Hematopoietic multipotent progenitor cell (in vitro differentiated cells): ENCODE measurements at places on chromosomes 7 and 10.

GRCh38 chr10:101601541-101601940 lies 13.4 kb downstream of the DPCD start:
- no peak for DNase-seq

GRCh38 chr7:115631782-115632181 lies 398.8 kb downstream of the TFEC start:
- no peak for DNase-seq

GRCh38 chr7:66687186-66687585 lies 53.3 kb upstream of the RABGEF1 start:
- no peak for DNase-seq

DNA sequence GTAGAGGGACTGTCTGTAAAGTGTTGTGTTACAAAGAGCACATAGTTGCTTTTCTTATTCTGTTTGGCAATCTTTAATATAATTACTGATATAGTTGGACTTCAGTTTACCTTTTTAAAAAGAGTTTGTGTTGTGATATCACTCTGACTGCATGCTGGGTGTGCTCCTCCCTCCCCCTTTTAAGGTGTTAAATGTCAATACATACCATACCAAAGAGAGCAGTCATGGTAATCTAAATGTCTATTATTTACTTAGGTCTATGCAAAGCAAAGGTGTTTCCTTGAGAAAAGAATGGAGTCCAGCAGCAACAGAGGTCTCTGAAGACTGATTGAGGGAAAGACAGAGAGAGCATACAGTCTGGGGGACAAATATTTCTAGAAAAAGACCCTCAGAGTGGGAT lies 275.1 kb upstream of the NRP1 start:
- no peak for DNase-seq

- no peak for DNase-seq
These were observed 24.3 kb downstream of the GARS1 start for GRCh38 chr7:30618961-30619360.

DNA sequence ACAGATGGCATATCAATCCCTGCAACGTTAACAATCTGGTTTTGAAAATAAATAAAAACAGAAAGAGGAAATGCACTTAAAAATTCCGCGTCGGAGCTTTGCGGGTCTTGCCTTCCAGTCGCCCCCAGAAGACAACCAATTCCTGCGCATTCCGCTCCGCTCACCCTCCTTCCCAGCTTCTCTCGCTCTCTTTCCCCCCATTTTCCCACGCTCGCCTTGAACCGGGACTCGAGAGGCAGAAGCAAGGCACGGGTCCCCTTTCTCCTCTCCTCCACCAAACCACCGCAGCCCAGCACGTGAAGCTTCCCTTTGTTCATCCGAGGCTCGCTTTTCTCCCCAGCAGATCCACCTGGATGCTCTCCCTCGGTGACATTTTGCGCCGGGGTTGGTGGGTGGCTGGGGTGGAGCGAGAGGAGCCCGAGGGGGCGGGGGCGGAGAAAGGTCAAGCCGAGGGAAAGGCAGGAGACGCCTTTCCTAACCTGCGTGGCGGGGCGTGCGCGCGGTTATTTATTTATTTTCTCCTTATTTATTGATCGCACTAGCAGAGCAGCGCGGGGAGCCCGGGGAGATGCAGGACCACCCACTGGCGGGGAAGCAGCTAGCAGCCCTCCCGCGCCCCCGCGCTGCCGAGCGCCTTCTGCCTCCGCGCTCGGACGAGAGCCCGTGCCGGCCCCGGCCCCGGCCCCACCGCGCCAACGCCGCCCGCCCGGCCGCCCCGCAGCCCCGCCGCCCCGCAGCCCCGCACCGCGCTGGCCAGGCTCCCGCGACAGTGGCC lies at the start of gene KCND2:
KCND2 (plus strand) TSS at position 475 of the 775 bp plus-strand sequence.
- DNase-seq, result no peak

- DNase-seq, result no peak
These were observed 43.3 kb upstream of the FMC1 start for GRCh38 chr7:139297795-139298194.

DNA sequence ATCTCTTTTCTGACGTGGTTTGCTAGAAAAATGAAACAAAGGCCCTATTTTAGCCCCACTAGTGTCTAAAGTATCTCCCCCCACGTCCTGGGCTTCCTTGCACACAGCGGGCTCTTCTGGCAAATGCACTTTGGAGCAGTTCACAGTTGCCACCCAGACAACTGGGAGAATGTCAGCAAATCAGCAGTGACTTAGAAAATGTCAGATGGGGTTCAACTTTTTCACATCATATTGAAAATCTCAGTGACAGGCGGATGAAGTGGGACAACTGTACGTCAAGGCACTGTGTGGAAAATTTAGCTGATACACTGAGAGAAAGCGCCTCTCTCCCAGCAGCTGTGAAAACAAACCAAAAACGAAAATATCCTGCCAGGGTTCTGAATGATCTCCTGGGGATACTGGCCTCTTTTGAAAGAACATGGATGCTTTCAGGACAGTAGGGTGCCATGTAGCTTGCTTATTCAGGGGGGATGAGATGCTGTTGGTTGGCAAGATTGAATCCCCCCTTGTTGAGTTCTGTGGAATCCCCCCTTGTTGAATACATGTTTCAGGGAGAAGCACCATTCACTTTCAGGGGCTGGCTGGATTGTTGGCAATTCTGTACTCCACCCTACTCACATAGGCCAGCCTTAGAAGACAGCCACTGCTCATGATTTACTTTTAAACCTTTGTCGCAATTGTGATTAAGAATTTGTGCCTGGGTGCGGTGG lies 372.8 kb upstream of the CELF2 start:
- no peak for DNase-seq

- no peak for DNase-seq
These were observed 46.7 kb upstream of the ANTXRL start for GRCh38 chr10:46239993-46240683.

DNA sequence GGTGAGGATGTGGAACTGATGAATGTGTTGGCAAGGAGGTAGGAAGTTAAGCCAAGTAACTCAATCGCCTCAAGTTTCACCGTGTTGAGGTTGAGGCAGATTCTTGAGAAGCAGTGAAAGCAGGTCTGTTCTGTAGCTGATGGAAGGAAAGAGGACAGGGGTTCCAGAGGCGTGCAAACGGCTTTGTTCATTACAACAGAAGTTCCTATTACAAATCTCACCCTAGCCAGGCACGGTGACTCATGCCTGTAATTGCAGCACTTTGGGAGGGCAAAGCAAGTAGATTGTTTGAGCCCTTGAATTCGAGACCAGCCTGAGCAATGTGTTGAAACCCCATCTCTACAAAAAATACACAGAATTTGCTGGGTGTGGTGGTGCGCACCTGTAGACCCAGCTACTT lies 36.9 kb upstream of the PTF1A start:
- no peak for DNase-seq

GRCh38 chr7:13801669-13802068 lies 187.8 kb downstream of the ETV1 start:
- no peak for DNase-seq

GRCh38 chr10:126185676-126186447 lies 202.4 kb downstream of the ADAM12 start:
- no peak for DNase-seq

- DNase-seq, result no peak
These were observed 578.5 kb upstream of the KCND2 start for GRCh38 chr7:119694506-119694905.

GRCh38 chr10:75971402-75972211 lies 540.2 kb downstream of the LRMDA start:
- DNase-seq, result no peak

DNA sequence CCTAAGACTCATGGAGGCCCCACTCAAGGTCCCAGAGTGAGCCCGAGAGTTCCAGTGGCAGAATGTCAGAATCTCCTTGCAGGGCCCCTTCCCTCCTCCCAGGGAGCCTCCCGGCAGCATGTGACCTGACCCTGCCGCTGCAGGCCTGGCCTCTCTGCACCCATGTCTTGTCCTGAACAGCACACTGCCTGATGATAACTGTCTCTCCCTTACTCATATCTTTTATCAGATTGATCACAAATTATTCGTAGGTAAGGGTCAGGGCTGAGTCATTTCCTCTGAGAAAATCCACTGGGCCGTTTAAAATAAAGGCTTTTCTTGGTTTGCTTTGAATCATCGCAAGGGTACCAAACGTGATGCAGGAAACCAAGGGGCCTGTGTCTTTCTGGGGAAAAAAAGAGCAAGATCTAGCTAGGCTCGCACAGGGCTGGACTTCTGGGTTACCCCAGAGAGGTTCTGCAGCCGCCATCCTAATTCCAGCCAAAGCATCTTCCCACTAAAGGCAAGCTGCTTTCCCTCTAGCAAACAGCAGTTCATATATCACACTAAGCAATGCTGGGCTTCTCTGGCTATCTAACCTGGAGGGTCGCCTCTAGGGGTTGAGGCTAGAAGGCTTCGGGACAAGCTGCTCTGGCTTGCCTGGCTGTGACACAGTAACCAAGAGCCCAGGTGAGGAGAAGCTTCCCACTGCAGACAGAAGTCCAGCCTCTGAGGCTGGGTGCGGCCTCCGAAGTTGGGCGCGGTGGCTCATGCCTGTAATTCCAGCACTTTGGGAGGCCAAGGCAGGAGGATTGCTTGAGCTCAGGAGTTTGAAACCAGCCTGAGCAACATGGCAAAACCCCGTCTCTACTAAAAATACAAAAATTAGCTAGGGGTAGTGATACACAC lies 104.9 kb downstream of the SPDYE5 start:
- no peak for DNase-seq

DNA sequence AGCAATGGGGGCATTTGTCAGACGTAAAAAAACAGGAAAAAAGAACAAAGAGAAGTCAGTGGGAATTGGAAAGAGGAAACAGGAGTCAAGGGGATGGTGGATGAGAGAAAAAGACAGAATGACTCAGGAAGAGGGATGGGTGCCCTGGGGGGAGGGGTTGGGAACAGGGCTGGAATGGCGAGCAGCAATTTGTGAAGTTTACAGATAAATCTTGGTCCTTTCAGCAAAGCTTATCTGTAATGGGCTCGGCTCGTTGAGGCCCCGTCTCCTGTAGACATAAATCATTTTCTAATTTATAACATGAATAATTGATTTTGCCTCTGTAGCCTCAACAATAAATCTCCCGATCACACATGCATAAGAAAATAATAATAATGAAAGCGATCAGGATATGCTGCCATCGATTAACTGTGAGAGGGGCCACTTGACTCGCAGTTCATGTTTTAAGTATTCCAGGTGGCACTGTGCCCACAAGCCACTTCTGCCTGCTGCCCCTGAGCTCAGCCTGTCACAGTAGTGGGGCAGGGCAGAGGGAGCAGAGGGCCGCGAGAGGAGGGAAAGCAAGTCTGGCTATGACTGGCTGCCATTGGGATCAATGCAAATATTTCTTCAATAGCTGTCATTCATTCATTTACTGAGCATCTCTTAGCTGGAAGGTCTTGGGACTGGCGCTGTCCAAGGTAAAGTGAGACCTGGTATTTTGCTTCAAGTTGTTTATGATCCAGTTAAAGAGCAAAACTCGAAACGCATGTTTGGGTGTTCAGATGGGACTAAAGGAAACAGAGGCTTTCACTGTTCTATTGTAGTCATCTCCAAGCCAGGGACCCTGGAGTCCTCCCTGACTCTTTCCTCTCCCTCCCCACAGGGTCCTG lies 47.4 kb upstream of the R3HCC1L start:
- no peak for DNase-seq

DNA sequence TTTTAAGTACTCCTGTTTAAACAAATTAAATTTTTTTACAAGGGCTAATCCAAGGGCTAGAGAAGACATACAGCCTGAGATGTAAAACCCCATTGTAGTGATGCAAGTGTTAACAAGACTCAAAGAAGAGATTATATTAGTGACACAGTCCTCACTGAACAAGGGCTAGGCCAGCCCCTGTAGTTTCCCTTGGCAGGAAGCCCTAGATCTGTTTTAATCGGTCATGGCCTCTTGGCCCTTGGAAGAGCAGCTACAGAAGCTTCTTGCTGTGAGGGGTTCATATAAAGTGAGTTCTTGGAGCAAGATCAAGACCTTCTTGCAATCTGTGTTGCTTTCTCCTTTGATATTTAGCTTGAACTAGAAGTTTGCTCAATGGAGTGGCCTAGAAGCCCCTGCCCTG lies 1339.4 kb downstream of the XPNPEP1 start:
- no peak for DNase-seq

DNA sequence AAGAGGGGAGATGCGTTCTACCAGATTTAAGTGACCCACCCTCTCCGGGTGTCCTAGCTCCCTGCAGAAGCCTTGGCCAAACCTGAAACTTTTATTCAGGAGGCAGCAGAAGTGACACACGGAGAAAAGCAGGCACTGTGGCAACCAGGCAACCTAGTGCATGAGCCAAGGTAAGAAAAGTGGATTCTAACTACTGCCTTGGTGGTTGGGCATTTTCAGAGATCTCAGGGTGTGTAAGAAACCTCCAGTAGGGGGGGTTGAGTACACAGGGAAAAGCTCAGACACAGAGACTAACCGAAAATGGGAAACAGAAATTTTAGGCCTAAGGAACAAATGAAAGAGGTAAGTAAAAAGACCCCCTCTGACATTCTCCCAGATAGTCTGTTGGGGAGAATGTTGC lies 645.7 kb downstream of the ANKRD7 start:
- no peak for DNase-seq
